ENCODE measurements at places on chromosomes 3 and 15.

DNA sequence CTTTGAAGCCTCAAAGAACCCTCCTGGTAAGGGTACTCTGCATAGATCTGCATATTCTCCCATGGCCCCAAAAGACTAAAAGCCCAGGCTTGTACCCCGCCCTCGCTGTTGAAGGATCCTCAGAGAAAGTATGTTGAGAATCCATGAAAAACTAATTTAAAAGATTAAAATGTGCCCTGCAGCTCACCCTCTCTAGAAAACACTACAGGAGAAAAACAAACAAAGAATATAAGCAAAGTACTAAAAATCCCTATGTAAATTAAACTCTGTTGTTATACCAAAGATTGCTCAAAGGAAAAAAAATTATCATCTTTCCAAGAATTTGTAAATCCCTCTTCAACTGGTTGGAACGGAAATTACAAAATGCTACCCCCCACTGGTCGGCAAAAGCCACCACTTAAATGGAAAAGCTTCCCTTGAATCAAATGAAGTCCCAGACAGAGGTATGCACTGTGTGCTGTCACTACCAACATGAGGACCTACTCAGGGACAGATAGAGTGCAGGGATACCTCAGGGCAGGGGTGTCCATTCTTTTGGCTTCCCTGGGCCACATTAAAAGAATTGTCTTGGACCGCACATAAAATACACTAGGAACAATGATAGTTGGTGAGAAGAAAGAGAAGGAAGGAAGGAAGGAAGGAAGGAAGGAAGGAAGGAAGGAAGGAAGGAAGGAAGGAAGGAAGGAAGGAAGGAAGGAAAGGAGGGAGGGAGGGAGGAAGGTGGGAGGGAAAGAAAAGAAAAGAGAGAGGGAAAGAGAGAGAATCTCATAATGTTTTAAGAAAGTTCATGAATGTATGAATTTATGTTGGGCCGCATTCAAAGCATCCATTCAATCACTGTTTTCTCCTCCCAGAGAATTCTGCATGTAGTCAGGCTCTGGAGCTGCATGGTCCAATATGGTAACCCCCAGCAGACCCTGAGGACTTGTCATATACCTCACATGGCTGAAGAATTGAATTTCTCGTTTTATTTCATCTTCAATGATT is 88.1 kb downstream of the MAGI1 start:
- no peak for DNase-seq

- DNase-seq: no peak
Observed at GRCh38 chr3:142633073-142633472, 36.9 kb downstream of the PLS1 start.

GRCh38 chr3:157094301-157094700 is 65.6 kb downstream of the CCNL1 start:
- no peak for DNase-seq

GRCh38 chr15:74123131-74123429 is 7.3 kb upstream of the ISLR2 start:
- DNase-seq: no peak

- peak; percentile 49 for DNase-seq
Observed at GRCh38 chr15:40307421-40308211, at the start of gene PLCB2. TSS of gene PLCB2 (minus strand) at chr15:40307935. CDS start at chr15:40307672, 263 bp downstream.
